Cardiac muscle cell (in vitro differentiated cells and primary cell): ENCODE measurements at places on chromosomes 4 and X.

DNA sequence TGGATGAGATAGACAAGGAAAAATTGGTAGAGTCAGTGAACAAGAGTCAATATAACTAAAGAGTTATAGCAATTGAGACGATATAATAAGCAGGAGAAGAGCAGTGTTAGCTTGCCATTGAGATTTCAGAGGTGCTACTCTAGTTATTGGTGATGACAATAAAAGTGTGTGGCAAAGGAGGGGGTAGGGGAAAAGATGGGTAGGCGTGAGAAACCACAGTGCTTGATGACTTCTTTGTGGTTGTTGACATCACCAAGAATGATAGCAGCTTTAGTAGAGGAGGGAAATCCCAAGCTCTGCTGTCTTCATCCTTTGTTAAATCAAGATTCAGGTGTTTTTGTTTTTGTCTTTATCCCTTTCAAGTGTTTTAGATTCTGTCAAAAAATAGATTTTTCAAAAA, 179.9 kb upstream of the PPP3CA start:
- no peaks in the 10 kb centered on the region for H3K36me3 ChIP-seq
- no peak overlapping the region for H3K27ac ChIP-seq
- H3K4me3 ChIP-seq = no peak overlapping the region

DNA sequence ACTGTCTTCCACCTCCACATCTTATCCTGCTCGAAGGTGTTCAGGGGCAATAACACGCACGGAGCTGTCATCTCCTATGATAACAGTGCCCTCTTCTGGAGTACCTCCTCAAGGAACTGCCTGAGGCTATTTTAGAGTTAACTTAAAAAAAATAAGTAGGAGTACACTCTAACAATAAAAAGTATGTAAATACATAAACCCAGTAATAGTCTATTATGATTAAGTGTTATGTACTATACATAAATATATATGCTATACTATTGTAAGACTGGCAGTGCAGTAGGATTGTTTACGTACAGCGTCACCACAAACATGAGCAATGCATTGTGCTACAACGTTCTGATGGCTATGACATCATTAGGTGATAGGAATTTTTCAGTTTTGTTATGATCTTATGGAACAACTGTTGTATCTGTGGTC, 34.5 kb upstream of the TLR2 start:
- no peak overlapping the region for H3K4me3 ChIP-seq
- no peaks in the 10 kb centered on the region for H3K27me3 ChIP-seq
- no peaks in the 10 kb centered on the region for H3K36me3 ChIP-seq
- peak; percentile 10 for DNase-seq
- peaks cover 5% of the 10 kb centered on the region for H3K4me1 ChIP-seq
- H3K27ac ChIP-seq = no peak overlapping the region

DNA sequence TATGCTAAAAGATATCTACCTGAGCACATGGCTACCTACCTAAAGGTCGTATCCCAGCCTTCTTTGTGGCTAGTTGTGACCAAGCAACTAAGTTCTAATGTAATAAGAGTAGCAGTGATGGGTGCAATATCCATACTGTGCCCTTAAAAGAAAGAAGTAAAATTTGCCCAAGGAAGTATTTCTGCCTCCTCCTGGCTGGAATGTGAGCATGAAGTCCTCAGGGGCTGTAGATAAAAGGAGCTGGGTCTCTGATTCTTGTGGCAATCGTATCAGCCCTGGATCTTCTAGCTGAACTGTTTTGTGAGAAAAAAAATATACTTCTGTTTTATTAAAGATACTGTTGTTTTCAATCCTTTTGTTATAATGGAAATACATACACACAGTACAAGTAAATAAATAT, 217.4 kb downstream of the GPAT3 start:
- H3K27ac ChIP-seq = no peak overlapping the region
- H3K4me3 ChIP-seq = no peak overlapping the region
- no peaks in the 10 kb centered on the region for H3K27me3 ChIP-seq

DNA sequence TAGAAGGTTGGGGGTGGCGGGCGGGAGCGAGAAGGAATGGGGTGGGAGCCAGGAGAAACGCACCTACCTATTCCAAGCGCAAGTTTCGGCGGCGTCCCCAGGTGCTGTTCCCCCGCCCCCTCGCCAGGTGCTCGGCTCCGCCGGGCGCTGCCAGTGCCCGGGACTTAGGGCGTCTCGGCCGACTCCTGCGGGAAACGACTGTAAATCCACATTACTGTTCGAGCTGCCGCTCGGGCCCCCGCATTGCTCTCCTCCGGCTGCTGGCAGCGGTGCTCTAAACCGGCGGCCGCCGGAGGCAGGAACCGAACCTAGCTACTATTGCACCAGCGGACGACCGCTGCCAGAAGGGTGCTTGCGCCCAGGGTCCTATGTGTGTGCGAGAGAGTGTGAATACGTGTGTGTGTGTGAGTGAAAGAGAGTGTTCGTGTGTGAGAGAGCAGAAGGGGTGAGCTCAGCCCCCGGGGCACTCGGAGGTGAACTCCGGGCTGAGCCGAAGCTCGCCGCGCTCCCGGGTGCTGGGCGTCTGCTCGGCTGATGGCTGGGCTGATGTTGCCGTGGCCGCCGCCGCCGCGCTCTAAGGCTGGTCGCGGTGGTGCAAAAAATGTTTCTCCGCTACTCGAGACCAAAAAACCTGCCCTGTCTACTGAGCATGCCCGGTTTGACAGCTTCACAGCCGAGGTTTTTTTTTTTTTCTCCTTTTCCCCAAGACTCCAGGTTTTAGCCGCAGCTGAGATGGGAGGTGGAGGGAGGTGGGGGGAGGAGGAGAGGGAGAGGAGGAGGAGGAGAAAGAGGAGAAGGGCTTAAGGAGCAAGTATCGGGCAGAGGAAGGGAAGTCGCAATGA, 115.7 kb upstream of the TEX13C start:
- no peak for DNase-seq
- H3K36me3 ChIP-seq = no peaks in the 10 kb centered on the region
- H3K27ac ChIP-seq = no peak overlapping the region
- no peaks in the 10 kb centered on the region for H3K4me1 ChIP-seq
- peak overlapping the region; percentile 35 for H3K4me3 ChIP-seq

GRCh38 chr4:1166509-1167243, 5.7 kb downstream of the SPON2 start:
- H3K36me3 ChIP-seq = no peaks in the 10 kb centered on the region
- DNase-seq = no peak
- H3K27ac ChIP-seq = no peak overlapping the region
- no peak overlapping the region for H3K4me3 ChIP-seq
- H3K27me3 ChIP-seq = peaks cover 59% of the 10 kb centered on the region
- H3K4me1 ChIP-seq = no peaks in the 10 kb centered on the region

DNA sequence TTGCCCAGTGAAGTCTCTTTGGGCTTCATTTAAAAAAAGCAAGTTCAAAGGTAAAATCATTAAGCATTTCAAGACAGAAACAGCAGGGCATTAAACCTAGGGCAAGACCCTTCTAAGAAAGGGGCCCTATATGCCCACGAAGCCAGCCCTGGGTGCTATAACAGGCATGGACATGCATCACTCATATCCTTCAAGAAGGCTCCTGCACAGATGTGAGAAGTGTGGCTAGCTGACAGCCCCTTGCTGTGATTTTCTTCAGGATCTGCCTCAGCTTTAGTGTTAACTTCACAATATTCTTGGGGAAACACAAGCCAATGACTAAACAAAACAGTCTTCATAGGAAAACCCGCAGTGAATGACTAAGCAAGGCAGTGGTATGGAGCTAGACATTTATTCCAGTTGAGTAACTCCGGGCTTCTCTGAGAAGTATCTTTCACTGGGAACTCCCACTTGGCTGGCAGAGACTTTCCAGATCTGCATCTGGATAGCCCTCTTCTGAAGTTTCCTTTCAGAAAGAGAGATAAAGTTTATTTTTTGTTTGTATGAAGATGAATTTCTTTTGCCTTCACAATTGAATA, 11.9 kb upstream of the MAOA start:
- no peak overlapping the region for H3K4me3 ChIP-seq
- H3K36me3 ChIP-seq = no peaks in the 10 kb centered on the region
- no peak overlapping the region for H3K27ac ChIP-seq
- DNase-seq = no peak

DNA sequence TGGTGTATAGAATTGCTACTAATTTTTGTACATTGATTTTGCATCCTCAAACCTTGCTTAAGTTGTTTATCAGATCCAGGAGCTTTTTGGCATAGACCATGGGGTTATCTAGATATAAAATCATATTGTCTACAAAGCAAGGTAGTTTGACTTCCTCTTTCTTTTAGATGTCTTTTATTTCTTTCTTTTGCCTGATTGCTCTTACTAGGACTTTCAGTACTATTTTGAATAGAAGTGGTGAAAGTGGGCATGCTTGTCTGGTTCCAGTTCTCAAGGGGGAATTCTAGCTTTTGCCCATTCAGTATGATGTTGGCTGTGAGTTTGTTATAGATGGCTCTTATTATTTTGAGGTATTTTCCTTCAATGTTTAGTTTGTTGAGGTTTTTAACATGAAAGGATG, 187.9 kb upstream of the LCORL start:
- H3K27me3 ChIP-seq = no peaks in the 10 kb centered on the region
- H3K36me3 ChIP-seq = no peaks in the 10 kb centered on the region
- no peak for DNase-seq
- H3K27ac ChIP-seq = no peak overlapping the region

DNA sequence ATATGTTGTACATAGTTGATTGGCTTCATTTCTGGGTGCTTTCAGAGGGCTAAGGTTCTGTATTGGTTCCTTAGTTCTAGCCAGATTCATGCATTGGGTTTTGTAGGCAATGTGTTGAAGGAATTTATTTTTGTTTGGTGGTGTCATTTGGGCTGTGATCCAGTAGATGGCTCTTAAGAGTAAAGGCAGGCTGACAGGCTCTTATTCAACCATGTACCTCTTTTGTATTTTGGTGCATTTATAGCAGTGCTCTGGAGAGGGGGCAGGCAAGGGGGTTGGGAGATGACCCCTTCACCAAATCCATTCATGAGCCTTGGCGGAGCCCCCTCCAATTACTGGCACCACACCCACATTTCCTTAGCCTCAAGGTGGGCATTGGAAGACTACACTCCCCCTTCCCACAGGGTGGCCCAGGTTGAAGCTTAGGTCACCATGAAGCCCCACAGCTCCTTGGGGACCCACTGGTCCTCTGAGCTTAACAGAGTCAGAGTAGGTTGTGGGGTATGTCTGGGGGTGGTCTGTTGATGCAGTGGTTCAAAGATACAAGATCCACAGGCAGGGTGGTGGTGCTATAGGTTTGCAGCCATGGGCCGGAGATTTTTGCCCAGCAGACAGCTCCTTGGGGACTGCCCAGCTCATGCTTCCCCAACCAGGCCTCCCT, 143.0 kb upstream of the GNPDA2 start:
- no peak for DNase-seq
- no peak overlapping the region for H3K27ac ChIP-seq
- no peaks in the 10 kb centered on the region for H3K27me3 ChIP-seq

- H3K27me3 ChIP-seq = no peaks in the 10 kb centered on the region
- H3K27ac ChIP-seq = no peak overlapping the region
- no peak overlapping the region for H3K4me3 ChIP-seq
- DNase-seq = no peak
- no peaks in the 10 kb centered on the region for H3K36me3 ChIP-seq
Measured at GRCh38 chrX:24491741-24492140, 26.7 kb downstream of the PDK3 start.

DNA sequence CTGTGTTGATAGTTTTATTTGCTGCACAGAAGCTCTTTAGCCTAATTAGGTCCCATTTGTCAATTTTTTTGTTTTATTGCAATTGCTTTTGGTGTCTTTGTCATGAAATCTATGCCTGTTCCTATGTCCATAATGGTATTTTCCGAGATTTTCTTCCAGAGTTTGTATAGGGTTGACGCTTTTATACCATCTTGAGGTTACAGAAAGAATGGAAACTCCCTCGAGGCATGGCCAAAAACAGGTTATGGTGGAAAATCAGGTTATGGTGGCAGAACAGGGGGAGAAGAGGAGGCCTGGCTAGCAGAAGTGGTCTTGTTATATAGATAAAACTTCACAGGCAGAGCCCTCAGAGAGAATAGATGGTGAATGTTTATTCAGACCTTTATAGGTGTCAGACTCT, 21.6 kb downstream of the OPHN1 start:
- H3K4me3 ChIP-seq = no peak overlapping the region
- no peak overlapping the region for H3K27ac ChIP-seq
- no peaks in the 10 kb centered on the region for H3K36me3 ChIP-seq
- no peaks in the 10 kb centered on the region for H3K27me3 ChIP-seq
- no peak for DNase-seq

DNA sequence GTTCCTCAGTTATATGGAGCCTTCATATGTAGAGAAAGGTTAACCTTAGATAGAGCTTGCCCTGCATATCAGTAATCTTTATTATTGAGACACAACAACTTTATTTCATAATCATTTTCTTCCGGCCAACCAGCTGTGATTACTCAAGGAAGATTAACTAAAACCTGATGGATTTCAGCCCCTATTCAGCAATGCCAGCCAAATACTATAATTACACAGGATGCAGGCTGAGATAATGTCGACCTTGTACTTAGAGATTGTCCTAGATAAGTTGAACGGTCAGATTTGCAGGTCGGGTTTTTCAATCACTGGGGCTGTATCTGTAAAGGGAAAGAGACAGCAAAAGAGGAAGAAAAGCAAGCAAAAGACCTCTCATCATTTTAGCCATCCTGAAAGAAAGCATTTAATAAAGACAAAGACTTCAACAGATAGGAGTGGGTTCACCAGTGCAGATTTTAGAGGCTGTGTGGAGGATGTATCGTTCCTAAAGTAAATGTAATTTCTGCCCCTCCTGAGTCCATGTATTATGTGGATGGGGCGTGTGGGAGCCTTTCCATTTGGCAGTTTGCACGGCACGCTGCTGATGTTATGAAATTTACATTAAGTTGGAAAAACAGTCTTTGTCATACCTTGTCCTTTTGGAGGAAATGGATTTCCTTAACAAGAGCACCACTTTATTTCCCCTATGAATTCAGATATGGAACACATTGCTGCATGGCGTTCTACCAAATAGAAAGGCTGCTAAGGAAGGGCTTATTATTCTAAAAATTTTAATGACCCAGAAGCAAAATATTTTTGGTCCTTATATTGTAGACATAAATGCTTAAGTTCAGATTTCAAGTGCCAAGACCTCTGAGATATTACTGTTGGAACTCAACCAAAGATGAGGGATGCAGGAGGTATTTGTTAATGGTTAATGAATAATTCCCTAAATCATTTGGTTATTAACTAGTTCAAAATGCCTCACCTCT, 496.7 kb downstream of the SPRY1 start:
- no peak for DNase-seq
- no peak overlapping the region for H3K4me3 ChIP-seq
- no peaks in the 10 kb centered on the region for H3K4me1 ChIP-seq
- no peak overlapping the region for H3K27ac ChIP-seq
- no peaks in the 10 kb centered on the region for H3K36me3 ChIP-seq

- H3K27ac ChIP-seq = no peak overlapping the region
- DNase-seq = no peak
- H3K36me3 ChIP-seq = no peaks in the 10 kb centered on the region
- no peaks in the 10 kb centered on the region for H3K27me3 ChIP-seq
Measured at GRCh38 chr4:114193624-114194399, 214.4 kb upstream of the ARSJ start.

GRCh38 chr4:15691346-15692135, 9.9 kb downstream of the FAM200B start:
- no peak overlapping the region for H3K4me3 ChIP-seq
- no peaks in the 10 kb centered on the region for H3K4me1 ChIP-seq
- no peaks in the 10 kb centered on the region for H3K27me3 ChIP-seq

DNA sequence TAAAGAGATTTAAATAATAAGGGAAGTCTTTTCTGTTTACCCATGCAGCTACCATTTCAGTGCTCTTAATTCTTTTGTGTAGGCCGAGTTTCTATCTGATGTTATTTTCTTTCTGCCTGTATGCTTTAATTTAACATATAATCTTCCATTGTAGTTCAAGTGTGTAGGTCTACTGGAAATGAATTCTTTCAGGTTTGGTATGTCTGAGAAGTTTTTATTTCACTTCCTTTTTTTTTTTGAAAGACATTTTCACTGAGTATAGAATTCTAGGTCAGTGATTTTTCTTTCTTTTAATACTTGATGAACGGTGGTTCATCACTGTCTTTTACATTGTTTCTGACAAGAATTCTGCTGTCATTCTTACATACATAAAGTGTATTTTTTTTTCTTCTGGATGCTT, 42.1 kb downstream of the VAMP7 start:
- no peaks in the 10 kb centered on the region for H3K4me1 ChIP-seq
- no peak overlapping the region for H3K27ac ChIP-seq
